ENCODE measurements at places on chromosomes 7 and 10. TPM values are rescaled to one million over a fixed set of nuclear protein-coding genes. Genes with fewer than 3 reads are reported as not detected.

Gene GNGT1
- not detected for polyA plus RNA-seq

Gene CAV1
- polyA plus RNA-seq: 124 TPM

Gene BLNK
- 76.4 TPM for polyA plus RNA-seq

Gene PLPP4
- not detected for polyA plus RNA-seq

Gene MLXIPL
- 0.09 TPM for polyA plus RNA-seq

Gene GIMAP4
- polyA plus RNA-seq: 60.4 TPM

Gene ZSCAN25
- 4.2 TPM for polyA plus RNA-seq

Gene FAM25G
- not detected for polyA plus RNA-seq

Gene TMEM213
- polyA plus RNA-seq: 0.05 TPM

Gene FIGNL1
- polyA plus RNA-seq: 9.3 TPM

Gene UCMA
- not detected for polyA plus RNA-seq

Gene PNLIP
- not detected for polyA plus RNA-seq

Gene PTF1A
- polyA plus RNA-seq: not detected

Gene TAS2R41
- not detected for polyA plus RNA-seq

Gene MYO1G
- 27.9 TPM for polyA plus RNA-seq

Gene CFAP70
- polyA plus RNA-seq: 3.1 TPM

Gene PDZD7
- 0.77 TPM for polyA plus RNA-seq

Gene VAX1
- polyA plus RNA-seq: not detected

Gene OR2A5
- polyA plus RNA-seq: not detected
